ENCODE measurements at places on chromosomes 7 and 10.
A peak's percentile ranks its signal among the peaks of the same experiment; 100 is the strongest.

DNA sequence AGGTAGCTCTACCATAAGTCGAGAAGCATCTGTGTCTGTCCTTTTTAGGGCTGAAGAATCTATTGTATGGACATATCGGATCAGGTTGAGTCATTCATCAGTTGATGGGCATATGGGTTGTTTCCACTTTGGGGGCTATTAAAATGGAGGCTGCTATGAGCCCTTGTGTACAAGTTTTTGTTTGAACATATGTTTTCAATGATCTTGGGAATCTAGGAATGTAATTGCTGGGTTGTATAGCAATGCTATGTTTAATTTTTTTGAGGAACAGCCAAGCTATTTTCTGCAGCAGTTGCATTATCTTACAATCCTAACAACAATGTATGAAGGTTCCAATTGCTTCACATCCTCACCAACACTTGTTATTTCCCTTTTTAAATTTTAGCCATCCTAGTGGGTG is 46.4 kb upstream of the HABP2 start:
- no peak for DNase-seq

DNA sequence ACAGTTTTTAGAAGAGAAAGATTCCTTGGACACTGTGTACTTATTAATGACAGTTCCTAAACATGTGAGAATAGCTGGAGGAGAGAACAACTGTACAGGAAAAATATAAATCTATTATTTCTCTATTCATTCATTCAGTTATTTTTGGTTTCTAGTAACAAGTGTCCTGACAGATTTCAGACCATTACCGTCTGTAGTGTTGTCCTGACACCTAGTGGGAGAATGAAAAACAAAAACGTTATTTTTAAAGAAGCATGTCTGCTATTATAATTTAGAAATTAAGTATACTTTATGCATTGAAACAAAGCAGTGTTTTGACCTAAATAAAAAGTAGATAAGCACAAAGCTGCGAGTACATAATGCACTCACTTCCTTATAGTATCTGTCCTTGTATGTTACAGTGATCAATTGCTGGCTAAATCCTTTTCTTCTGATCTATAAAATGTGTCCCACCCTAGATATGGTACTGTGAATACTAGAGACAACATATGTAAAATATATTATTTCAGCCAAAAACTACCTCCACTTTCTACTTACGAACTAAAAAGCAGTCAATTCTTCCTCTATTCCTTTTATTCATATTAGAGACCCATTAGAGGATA is 575.6 kb downstream of the ARL4A start:
- no peak for DNase-seq

GRCh38 chr7:15041226-15041625 is 138.7 kb upstream of the DGKB start:
- DNase-seq, result no peak

- no peak for DNase-seq
These were observed 29.0 kb upstream of the HSPA12A start for GRCh38 chr10:116771101-116771958.

GRCh38 chr7:89559596-89559995 is 594.7 kb upstream of the STEAP1 start:
- no peak for DNase-seq

- DNase-seq, result peak; percentile 46
These were observed 45.0 kb downstream of the ZCCHC24 start for GRCh38 chr10:79400146-79401004.

GRCh38 chr7:1560620-1561031 is 4.6 kb upstream of the TMEM184A start:
- DNase-seq, result no peak

DNA sequence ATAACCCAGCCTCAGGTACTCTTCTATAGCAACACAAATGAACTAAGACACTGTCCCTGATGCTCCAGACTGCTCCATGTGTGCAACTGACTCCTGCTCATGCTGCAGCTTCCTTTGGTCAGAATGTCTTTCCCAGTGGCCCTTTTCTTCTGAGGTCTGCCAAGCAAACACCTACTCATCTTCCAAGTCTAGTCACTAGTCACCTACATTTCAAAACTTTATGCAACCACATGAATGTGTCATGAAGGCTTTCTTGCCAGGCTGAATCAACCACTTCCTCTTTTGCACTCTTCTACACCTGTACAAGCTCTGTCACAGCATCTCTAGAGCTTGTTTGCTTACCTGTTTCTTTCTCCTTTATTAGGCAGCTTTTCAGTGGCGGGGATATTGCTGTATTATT is 75.8 kb downstream of the LSMEM1 start:
- DNase-seq, result no peak

DNA sequence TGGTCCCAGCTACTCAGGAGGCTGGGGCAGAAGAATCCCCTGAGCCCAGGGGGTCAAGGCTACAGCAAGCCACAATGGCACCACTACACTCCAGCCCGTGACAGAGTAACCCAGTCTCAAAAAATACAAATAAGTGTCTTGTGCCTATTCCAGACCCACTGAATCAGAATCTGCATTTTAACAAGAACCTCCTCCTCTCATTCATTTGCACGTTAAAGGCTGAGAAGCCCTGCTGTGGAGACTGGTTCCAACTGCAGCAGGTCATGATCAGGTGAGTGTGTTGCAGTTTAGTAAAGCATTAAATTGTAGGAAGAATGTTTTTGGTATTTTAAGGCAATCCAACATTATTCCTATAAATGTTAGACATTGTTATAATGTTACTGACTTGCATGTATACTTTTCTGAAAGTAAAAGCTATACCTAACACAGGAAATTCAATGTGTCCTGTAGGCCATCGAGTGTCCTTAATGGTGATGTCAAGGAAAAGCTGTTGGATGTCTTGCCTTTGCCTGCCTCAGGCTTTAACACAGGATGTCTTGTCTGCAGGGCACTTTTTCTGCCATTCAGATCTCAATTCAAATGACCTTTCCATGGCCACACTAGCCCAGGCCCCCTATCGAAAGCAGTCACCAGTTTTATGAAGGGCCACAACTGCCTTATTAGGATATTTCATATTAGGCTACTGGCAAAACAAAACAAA is 30.4 kb downstream of the MKRN1 start:
- DNase-seq, result no peak

DNA sequence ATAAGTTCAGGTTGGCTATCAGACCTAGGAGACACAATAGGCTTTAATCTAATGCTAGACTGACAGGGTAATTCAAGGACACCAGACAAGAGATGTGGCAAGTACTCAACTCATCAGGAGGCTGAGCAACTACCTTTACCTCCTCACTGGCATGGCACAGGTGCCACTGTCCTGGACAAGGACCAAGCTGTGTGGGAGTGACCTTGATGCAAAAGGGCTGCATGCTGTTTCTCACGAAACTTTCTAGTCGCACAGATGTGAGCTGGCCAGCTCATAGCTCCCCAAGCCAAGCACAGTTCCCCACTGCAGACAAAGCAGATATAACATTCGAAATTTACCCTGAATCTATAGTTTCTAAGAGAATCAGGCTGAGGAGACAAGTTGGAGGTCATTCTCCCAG is 207.6 kb upstream of the GHITM start:
- no peak for DNase-seq

DNA sequence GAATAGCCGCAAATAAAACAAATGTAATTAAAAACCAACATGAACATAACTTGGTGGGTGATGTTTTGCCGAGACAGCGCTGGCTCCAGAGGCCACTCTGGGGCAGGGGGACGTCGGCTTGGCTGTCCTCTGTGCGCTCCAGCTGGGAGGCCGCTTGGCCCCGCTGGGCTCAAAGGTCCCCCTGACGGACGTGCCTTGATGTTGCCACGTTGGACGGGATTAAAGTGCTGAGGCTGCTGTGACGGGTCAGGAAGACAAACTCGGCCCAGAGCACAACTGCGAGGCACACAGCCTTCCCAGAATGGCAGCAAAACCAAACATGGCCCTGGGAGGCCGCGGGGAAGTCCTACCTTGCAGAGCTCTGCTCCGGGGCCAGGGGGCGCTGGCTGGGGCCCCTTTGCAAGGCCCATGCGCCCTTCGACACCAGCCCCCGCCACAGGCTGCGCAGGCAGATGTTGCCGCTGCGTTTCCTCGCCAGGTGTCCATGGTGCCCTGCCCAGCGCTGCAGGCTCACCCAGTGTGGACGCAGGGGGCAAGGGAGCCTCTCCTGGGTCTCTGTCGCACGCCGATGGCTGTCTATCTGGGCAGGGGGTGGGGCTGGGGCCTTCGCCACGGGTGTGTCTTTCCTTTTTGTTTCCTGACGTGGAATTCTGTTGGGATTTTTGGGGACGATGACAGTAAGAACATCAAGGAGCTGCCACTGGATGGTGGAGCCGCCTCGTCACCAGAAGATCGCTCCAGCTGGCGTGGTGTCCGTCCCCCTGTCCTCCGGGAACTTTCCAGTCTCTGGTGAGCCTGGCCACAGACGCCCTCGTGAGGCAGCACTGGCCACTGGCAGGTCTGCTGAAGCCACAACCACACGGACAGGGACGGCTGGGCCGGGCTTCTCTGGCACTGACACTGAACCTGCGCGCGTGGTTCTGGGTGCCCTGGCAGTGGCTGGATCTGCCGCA is 99.6 kb upstream of the DIP2C start:
- DNase-seq, result no peak

DNA sequence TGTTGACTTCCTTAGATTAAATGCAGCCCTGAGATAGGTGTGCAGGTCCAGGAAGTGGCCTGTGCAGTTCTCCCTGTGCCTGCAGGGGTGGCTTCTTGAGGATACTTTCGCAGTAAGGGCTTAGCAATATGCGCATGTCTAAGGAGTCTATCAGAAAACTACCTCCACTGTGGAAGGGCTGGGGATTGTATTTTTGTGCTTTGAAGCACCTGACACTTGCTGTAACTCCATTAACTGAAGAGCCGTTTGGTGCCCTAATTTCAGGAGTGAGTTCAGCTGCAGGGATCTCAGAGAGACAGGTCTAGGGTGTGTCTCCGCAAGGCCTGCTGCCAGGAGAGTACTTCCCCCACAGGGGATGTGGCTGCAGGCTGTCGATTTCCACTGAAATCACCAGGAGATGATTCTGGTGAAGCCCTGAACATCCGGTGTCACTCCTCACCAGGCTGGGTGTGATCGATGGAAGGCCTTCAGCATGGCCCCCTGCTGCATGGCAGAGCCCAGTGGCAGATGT is 35.5 kb downstream of the IKZF1 start:
- DNase-seq, result peak; percentile 76

GRCh38 chr7:121398246-121398645 is 2.1 kb upstream of the FAM3C start:
- DNase-seq, result no peak

DNA sequence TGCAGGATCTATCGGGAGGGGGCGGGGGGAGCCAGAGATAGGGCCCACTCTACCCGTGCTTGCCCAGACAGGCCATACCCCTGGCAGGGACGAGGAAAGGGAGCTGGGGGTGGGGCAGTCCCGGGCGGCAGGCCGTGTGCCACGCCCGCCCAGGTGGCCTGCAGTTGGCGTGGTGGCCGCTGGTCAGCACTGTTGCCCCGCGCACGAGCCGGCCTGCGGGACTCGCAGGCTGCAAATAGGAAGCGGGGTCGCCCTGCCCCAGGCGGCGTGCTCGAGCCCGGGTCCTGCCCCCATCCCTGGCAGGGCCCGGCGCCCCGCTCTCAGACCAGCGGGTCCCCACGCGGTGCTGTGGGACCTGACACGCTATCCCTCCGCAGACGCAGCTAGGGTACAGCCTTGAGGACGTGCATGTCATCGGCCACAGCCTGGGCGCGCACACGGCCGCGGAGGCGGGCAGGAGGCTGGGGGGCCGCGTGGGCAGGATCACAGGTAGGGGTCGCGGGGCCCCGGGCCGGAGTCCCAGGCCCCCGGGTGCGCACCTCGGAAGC is 6.7 kb downstream of the PNLIPRP2 start:
- DNase-seq, result no peak

DNA sequence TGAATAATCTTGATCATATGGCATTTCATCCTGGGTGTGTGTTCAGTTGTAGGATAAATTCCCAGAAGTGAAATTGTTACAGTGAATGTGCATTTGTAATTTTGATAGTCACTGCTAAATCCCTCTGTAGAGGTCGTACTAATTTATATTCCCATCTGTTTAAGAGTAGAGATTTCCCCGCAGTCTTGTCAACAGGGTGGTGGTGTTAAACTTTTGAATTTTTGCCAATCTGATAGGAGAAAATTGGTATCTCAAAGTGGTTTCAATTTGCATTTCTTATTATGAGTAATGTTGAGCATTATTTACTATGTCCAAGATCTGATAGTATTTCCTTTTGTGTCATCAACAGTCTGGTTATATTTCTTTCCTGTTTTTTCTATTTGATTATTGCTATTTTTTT is 101.7 kb downstream of the AUTS2 start:
- no peak for DNase-seq

DNA sequence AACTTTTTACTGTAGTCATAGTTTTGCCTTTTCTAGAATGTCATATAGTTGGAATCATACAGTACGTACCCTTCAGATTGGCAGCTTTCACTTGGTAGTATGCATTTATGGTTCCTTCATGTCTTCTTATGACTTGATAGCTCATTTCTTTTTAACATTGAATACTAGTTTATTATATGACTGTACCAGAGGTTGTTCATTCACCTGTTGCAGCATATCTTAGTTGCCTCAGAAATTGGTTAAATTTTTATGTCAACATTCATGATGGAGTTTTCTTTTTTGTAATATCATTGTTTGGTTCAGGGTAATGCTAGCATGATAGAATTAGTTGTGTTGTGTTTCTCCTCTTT is 94.8 kb upstream of the CDK13 start:
- no peak for DNase-seq

DNA sequence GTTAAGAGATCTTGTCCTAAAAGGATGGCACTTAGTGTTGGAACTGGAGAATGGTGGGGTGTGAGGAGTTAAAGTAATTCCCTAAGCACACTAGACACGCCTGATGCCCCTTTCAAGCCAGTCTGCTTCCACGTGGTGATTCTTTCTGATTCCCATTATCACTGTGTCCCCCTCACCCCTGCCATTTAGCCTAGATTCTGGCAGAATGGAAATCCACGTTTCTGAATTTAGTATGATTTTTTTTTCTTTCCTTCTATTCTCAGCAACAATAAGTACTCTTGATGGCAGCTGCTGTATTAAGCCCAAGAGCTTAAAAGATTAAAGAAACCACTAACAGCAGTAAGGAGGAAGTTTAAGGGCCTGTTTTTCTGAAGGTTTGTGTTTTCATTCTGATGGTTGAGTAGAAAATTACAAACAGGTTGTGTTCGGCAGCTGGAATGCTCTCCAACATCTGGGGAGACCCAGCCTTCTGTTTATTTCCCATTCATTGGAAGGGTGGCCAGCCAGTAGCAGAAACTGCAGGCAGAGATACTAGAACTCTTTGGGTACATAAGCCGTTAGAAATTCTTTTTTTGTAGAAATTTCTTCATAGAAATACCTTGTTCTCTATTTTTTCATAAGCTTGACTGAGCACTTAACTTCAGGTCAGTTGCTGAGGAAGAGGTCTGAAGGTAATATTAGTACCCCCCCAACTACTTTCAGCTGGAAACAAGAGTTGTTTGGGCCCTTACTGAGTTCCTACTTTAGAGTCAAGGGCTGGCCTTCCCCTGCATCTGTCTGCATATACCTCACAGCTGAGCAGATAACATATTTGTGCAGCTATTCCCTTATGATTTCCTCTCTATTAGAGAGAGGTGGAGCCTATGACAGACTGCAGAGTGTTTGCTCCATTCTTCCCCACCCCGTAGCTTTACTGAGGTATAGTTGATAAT is 355.1 kb downstream of the AUTS2 start:
- DNase-seq, result no peak
